Glutamatergic neuron (in vitro differentiated cells): ENCODE measurements at places on chromosomes 2 and 18. TPM values are rescaled to one million over a fixed set of nuclear protein-coding genes. Genes with fewer than 3 reads are reported as not detected.

- DNase-seq: no peak
Observed at GRCh38 chr2:54725343-54726099, 2.1 kb downstream of the EML6 start.

GRCh38 chr2:120103723-120104467, 91.0 kb downstream of the EPB41L5 start:
- DNase-seq: no peak

DNA sequence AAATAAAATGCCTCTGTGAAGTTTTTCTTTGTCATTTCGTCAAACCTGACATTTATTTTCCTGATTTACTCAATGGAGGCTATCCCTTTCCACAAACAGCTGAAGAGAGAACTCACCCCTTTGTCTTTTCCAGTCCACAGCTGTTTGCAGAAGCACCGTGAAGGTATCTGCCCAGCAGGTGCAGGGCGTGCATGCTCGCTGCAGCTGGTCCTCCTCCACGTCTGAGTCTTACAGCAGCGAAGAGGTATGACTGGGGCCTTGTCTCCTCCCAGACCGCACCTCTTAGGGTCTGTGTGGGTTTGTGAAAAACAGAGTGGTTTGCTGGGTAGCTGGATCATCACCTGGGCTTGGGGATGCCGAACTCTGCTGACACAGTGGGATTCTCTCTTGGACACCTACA, 9.7 kb downstream of the SPP2 start:
- DNase-seq: no peak

DNA sequence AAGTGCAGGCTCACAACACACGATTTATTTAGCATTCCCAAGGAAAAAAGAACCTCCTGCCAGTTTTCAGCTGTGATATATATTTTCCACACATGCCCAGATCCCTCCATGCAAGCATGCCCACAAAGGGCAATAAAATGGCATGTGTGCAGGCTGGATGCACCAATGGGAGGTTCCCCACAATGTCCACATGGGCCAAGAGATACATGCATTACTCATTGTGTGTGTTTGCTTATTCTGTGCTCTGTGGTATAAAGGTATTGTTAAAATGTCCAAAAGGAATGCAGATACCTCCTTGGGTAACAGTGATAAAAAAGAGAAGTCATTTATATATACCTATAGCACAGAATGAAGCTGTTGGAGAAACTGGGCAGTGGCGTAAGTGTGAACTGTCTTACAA, 207.4 kb downstream of the FHOD3 start:
- DNase-seq: no peak

- DNase-seq: peak; percentile 78
Observed at GRCh38 chr2:74515981-74516633, 1.9 kb downstream of the TLX2 start.

GRCh38 chr2:10559634-10560224, 111.6 kb upstream of the ODC1 start:
- DNase-seq: no peak

DNA sequence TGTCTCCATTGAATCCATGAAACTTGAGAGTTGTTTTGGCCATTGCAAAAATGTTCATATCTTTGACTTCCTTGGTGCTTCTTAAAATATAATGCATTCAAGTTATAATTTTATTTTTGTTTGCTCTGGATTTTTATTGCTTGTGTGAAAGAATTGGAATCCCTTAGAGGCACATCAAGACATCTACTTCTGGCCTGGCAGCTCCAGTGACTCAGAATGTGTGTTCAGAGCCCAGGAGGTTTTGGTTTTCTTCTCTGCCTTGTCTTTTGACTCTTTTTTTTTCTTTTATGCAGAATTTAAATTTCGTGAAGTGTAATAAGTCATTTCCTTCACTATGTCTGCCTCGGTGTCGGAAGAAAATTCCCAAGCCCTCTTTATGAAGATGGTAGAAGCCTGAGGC, 180.2 kb downstream of the LTBP1 start:
- DNase-seq: no peak

- no peak for DNase-seq
Observed at GRCh38 chr18:2627821-2628276, 27.7 kb upstream of the SMCHD1 start.

DNA sequence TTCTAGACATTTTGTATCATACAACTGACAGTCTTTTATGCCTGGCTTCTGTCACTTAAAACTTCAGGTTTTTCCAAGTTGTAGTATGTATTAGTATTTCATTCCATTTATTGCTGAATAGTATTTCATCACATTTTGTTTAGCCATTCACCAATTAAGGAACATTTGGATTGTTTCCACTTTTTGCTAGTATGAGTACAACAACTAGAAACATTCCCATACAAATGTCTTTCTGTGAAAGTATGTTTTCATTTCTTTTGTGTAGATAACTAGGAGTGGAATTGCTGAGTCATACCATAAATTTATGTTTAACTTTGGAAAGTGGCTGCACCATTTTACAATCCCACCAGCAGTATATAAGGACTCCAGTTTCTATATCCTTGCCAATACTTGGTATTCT, 135.9 kb downstream of the ATAD2B start:
- no peak for DNase-seq

DNA sequence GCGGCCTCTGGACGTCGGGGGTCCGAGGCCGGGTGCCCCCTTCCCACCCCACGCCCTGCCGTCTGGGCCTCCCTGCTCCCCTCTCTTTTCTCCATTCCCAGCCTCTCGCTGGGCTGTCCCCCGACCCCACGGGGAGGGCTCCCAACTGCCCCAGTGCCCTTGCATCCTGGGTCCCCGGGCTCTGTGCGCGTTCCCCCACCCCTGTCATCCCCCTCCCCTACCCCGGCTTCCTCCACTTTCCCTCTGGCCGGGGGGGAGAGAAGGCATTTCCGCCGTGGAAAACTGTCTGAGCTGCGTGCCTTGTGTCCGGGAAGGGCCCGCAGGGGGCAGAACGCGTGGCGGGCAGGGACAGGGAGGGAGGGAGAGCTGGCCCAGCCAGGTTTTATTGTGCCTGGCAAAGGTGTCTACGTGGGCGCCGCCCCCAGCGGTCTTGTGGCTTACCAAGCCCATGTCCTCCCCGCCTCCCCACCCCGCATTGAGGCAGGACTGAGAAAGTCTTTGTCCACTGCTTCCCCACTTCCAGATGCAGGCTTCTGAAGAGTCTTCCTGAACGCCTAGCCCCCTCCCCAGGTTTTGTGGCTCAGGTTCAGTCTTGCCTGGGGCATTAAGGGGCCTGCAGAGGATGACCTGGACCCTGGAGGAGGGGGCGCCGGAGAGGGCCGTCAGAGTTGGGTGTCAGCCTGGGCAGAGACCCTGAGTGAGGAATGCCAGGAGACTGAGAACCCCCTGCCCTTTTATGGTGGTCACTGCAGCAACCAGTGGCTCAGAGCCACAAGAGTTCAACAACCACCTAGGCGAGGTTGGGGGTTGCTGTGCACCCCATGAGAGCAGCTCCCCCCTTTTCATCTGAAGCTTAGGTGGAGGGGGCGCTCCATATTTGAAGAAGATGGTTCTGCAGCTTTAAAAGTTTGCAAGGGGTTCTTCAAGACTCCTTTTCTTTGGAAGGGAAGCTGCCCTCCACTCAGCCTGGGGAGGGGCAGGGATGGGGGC, 1.3 kb downstream of the ITM2C start:
- DNase-seq: no peak

DNA sequence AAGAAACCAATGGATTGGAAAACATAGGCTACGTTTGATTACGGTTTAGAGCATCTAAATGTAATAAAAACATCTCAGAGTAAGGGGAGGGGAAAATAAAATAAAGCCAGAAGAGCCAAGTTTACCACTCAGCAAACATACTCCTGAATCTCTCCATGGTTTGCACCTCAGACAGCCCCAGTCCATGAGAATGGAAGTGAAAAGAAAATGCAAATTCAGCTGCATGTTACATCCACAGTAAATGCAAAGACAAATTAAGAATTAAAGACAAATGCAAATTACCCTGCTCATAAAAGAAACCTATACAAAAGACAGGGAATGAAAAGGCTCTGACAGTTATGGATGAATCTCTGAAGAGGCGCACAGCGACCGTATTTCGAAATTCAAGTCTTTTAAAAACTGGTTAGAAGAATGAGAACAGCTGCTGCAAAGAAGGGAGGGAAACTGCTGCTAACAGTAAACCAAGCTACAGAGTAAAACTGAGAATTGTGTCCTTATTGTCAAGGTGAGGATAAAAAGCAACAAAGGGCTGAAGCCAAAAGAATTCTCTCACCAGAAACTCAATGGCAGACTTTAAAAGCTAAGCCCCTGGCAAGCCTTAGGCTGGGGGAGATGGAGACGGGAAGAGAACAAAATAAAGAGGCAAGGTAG, 197.9 kb upstream of the ACVR2A start:
- DNase-seq: no peak

GRCh38 chr2:63035169-63035568, 15.5 kb upstream of the OTX1 start:
- DNase-seq: no peak

GRCh38 chr2:101193033-101193626, 41.9 kb upstream of the TBC1D8 start:
- no peak for DNase-seq

DNA sequence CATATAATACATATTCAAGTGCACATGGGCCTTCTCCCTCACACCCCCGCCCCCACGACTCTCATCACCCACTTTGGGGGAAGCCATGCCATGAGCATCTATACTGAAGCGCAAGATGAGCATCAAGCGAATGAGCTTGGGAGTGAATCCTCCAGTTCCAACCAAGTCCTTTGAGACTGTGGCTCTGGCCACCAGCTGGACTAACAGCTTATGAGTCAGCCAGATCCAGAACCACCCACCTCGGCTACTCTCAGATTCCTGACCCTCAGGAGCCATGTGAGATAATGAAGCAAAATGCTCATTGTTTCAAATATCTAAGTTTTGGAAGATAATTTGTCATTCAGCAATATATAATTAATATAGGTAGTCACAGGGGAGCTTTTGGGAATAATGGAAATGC, 22.2 kb upstream of the IL1RL1 start:
- peak; percentile 21 for DNase-seq

DNA sequence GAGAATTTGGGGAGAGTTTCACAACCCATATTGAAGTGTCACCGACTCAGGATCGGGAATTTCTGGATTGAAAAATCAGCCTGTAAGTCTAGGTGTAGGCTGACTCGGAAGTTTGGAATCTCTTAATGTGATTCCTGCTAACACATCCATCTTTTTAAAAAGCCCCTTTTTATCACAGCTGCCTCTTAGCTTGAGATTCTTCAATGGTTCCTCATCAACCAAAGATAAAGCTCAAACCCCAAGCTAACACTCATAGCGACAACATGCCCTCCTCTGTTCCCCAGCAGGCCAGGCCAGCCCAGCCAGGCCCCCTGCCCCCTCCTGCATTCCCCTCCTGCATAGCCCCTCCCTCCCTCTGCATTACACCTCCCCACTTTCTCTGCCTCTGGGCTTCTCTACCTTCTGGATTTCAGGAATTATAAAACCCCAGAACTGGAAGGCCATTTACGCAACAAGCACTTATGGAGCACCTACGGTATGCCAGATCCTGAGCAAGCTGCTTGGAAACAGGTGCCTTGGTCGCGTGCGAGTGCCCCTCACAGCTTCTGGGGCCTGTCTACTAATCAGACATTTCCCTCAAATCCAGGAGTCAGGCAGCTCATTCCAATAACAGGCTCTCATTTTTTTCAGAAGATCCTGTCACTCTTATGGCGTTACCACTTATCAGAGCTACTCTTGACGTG, 63.4 kb downstream of the EMX1 start:
- DNase-seq: no peak

GRCh38 chr18:46226461-46226860, 122.3 kb downstream of the HAUS1 start:
- no peak for DNase-seq

DNA sequence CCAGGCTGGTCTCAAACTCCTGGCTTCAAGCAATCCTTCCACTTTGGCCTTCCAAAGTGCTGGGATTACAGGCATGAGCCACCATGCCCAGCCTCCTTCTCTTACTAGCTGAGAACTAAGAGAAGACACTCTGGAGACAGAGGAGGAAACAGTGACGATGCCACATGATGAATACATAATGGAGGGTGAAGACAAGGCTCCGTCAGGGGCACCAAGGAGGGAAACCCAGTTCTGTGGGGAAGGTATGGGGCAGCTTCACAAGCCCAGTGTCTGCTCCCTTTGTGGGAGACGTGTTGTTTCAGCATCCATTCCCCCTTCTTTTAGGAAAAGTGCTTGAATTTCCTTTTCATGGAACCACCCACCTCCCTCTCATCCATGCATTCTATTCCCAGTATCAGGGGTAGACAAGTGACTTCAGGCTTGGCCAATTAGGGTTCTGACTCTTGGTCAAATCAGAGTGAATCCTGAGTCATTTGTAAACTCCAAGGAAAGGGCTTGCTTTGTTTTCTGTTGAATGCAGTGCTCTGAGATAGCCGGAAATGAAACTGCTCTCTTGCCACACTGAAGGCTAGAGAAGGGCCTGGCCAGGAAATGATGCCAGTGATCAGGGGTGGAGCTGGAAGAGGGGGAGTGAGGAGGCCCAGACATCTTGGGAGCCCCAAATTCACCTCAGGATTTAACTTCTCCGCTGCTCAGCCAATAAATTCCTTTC, 23.7 kb downstream of the TMEM127 start:
- DNase-seq: no peak

Gene DUSP19
- 1.6 TPM for total RNA-seq

Gene CLEC4F
- 0.66 TPM for total RNA-seq

Gene INHBB
- 0.34 TPM for total RNA-seq

Gene SPATA3
- total RNA-seq: not detected

Gene REG1B
- total RNA-seq: not detected
